H1 (cell line): ENCODE measurements at places on chromosomes 3 and 15.

- DNase-seq, result no peak
These were observed 490.0 kb downstream of the NAALADL2 start for GRCh38 chr3:175349168-175349567.

DNA sequence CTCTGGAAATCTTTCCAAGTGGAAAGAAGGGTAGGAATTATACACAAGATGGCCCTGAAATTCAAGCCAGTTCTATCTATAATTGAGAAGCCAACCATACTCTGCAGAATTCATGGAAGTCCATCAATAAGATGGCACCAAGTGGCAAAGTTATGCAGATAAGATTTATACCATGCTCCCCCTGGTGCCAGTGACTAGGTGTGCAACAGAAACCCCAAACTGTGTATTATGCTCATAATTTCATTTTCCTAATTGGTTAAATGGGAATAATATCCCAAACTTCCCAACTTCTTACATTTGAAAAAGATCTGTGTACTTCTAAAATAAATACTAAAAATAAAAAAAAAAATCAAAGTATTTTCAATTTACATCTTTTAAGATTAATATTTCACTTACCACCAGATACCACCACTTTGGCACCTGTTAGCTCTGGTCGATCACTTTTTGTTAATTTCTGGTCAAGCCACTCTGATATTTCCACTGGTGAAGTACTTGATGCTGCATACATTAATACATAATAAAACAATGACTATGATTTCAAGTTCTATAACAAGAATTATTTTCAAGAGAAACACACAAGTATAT, 25.9 kb downstream of the ETFA start:
- no peak for DNase-seq

GRCh38 chr15:93451822-93452221, 362.8 kb upstream of the RGMA start:
- DNase-seq, result no peak

DNA sequence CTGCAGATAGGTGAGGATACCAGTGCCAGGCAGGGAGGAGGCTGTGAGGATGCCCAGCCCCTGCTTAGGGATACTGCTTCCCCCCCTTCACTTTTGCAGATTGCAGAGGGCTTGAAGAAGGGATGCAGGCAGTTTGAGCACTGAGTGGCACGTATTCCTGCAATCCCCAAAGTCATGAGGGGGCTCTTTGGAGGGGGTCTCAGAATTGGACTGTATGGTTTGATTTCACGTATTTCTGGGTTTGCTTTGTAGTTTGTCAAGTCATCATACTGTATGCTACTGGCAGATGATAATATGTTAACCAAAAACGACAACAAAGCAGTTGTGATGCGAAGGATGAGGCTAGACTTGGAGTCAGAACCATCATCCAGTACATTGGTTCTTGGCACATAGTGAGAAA, 28.1 kb downstream of the CHST14 start:
- DNase-seq, result no peak

DNA sequence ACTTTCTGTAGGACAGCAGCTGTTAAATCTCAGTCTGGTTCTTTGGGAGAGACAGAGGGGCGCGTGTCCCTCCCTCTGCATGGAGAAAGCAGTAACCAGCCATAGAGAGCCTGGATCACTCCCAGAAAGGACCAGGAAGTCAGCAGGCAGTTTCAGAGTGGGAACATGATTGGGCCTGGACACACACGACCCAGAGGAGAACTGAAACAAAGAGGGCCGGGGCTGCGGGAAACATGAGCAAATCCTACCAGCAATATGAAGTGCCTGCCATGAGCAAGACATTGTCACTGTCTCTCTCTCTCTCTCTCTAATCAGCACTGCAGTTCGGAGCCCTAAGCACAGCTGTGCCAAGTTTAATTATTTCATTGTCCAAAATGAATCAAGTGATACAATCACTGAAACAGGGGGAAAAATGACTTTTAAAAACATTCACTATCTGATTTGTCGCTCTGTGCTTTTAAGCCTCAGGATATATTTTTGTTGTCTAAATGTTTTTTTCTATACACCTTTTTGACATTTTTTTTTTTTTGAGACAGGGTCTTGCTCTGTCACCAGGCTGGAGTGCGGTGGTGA, 17.6 kb downstream of the MUC13 start:
- no peak for DNase-seq

- no peak for DNase-seq
These were observed 144.1 kb upstream of the RASGRP1 start for GRCh38 chr15:38708672-38709180.

GRCh38 chr3:172106037-172106954, 66.9 kb downstream of the FNDC3B start:
- DNase-seq, result no peak

DNA sequence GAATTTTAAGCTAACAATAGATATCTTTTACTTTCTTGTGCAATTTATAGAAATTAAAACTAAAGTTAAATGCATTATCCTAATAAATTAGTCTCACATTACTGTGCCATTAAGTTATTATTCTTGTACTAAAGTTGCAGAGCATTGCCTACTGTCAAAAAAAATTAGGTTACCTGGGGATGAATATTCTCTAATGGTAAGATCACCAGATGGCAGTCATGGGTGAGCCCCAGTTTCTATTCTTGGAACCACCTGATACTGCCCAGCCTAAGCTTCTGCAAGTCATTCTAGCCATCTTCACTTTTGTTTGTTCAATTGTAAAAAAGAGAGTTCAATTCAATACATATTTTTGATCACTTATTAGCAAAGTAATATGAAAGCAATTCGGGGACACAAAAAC, 213.2 kb downstream of the CADM2 start:
- DNase-seq, result no peak

DNA sequence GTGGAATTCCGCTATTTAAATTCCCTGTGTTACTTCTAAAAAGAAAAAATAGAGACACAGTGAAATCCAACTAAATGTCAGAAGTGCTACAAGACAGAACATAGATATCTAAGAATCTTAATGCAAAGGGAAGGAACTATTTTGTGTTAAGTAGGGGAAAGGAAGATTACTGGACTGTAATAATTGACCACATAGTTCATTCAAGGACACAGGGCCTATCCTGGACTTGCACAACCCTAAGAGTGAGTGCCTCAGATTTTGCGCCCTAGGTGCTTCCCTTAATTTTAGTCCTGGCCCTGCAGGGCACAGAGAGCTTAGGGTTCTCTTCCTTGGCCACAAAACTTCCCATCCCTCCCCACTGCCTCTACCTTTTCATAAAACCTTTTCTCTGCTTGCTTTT, 3.5 kb upstream of the IL20RB start:
- no peak for DNase-seq

DNA sequence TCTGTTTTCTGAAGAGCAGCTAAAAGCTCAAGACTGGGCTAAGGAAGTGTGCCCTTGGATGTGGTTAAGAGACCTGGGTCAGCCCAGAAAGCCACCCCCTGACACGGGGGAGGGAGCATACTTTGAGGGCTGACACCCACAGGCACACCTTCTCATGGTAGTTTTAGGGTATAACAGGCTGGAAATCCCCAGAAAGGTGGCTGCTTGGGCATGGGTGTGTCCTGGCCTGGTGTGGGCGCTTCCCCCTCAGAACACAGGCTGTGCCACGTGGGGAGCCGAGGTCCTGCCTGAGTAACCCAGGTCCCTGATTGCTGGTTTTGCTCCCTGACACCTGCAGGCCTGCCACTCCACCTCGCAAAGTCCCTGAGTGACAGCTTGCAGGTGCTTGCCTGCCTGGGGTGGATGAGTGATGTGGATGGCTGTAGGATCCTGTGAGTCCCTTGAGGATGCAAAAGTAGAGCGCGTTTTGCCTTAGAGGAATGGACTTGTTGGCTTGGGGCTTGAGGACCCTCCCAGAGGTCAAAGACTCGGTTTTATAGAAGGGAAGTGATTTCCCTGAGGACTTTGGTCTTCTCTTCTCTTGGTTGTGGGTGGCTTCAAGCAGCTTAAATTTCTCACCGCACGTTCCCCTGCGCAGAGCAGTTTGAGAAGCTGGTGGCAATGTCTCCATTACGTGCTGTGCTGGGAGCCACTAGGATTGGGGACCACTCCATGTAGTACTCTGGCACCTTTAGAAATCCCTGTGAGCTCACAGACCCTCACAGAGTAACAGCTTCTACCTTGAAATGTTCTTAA, 94.4 kb downstream of the DNASE1L3 start:
- no peak for DNase-seq

- no peak for DNase-seq
These were observed 58.2 kb downstream of the HEG1 start for GRCh38 chr3:124997303-124998246.

DNA sequence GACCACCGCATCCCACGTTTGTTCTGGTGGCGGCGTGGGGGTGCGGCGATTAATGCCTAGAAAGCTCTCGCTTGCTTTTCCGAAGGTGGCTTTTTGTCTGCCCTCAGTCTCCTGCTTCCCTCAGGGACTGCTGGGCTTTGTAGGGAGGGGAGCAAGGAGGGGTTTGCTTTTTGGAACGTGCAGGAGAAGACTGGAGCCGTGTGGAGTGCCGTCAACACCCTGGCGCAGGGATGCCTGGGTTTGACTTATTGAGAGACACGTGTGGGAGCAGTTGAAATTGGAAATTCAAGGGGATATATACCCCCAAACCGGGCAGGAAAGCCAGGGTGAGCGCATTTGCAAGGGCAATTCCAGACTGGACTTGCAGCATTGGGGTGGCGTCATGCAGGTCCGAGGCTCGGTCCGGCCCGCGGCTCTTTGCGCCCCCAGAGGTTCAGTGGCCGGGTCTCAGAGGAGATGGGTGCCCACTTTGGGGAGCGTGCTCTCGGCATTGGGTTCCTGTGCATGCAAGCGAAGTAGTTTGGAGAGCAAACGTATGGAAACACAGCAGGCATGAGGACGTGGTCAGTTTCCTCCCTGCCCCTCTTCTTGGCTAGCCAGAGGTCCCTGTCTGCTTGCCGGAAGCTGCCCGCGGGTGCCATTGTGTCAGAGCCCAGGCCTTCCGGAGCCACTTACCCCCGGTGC, 2.1 kb downstream of the EPHB1 start:
- DNase-seq, result no peak

- no peak for DNase-seq
These were observed 7.0 kb upstream of the SETD5 start for GRCh38 chr3:9390265-9390888.

DNA sequence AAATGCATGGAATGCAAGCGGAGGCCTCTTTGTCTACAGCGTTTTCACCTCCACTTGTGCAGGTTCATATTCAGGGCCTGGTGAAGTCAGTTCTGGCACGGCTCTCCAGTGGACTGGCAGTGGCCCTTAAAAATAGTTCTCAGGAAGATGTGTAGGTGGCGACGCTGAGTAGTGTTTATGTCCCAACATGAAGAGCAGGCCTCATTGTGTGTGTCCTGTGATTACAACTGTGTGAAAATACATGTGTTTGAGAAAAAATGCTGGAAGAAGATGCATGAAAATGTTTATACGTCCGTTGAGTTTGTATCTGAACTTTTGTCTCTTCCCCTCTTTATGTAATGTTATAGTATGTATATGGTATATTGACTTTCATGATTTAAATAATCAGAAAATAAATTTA, 7.2 kb downstream of the LIPC start:
- DNase-seq, result no peak

GRCh38 chr15:73051391-73051806, 864 bp upstream of the NEO1 start:
- no peak for DNase-seq

GRCh38 chr3:128226186-128226725, 73.0 kb downstream of the EEFSEC start:
- DNase-seq, result no peak

GRCh38 chr3:22966349-22966748, 236.8 kb upstream of the UBE2E2 start:
- DNase-seq, result no peak
